AG04450 (cell line): ENCODE measurements at places on chromosomes 7 and 10.

DNA sequence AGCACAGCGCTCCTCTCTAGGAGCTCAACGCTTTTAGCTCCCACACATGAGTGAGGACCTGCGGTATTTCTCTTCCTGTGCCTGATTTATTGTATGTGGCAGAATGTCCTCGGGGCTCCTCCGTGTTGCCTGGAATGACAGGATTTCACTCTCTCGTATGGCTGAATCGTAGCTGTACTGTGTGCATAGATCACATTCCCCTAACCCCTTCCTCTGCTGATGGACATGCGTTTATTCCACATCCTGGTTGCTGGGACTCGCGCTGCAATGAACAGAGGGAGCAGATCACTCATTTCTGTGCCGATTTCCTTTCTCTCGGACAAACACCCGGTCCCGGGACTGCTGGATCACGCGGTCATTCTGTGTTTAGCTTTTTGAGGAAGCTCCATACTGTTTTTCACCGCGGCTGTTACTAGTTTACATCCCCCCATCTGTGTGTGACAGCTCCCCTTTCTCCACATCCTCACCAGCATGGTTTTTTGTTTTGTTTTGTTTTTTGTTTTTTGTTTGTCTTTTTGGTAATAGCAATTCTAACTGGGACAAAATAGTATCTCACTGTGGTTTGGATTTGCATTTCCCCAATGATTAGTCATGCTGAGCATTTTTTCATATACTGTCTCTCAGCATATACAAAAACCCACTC is 76.3 kb downstream of the FOXL3 start:
- DNase-seq, result no peak

DNA sequence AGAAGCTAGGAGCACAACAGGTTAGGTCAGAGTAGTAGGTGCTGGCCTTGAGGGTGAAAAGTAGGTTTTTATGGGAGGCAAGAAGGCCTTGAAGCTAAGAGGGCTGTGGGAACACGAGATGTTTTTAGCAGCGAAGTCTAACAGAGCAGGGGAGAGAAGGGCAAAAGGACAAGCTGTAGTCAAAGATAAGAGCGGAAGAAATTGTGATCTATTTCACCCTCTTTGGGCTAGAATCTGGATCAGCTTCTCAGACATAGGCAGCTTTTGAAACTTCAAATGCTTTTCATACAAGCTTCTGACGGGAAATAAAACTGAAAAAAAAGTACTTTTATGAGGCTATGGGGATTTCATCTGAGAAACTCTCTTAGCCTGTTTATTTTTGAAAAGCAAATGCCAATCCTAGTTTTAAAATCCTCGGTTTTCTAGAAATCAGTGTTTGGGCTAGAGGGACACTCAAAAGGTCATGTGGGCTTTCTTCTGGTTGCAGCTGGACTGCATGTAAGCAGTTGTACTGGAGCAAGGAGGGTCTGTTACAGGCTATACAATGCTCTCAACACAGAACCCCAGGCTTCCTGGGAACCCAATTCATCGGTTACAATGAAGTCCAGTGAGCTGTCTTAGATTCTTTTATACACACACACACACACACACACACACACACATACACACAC is 83.6 kb downstream of the RNF216 start:
- DNase-seq, result no peak

DNA sequence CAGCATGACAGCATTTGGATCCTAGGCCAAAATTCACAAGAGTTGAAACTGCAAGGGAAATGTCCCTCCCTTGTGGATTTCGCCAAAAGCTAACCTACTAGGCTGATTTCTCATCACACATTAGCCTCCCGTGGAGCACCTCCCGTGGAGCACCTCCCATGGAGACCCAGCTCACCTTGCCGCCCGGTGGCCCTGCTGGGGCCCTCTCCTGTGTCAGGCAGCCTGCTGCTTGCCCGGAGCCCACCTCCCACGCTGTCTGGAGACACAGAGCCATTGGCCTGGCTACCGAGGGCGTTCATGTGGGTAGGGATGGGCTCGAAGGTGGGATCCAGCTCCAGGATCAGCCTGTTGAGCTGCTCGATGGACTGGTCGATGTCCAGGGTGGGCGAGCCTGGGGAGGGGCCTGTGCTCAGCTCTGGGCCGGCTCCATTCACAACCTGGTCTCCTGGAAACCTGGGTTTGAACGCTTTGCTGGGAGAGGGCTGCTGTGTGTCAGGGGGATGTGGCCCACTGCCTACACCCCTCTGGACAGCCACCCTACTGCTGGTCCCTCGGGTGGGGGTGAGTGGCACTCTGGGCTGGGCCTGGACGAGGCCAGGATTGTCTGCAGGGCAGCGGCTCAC is 213.6 kb downstream of the TNS3 start:
- DNase-seq, result no peak

DNA sequence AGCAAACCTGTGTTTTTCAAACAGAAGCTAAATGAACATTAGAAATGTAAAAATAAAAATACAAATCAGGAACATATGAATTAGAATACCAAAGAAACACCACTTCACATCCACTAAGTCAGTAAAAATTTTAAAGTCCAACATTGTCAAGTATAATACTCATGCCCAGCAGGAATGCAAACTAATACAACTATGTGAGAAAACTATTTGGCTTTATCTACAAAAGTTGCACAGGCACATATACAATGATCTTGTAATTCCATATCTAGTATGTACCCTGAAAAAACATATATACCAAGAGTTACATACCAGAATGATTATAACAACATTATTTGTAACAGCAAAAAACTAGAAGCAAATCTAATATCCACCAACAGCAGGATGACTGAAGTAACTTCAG is 91.1 kb downstream of the RNF32 start:
- DNase-seq, result peak; percentile 8

DNA sequence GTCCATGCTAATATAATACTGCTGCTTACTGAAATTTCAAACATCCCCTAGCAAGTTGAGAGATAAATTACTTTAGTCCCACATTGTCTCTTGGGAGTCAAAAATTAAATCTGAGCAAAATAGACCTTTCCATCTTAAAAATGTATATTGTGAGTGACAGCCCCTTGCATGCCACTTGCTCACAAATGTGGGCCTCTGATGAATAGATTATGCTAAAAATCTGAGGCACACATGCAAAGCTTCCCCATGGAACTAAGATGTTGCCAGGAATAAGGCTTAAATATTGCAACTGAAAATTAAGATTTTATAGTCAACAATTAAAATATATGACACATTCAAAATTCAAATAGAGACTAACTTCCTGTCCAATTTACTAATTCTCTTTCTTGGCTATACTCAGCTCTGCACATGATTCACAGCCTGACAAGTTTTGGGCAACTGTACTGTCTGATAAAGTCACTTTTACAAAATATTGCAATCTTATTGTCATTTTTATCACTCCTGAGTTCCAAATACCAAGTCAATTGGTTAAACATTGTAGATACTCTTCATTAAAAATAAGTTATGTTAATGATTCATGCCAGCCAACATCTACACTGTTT is 301.2 kb downstream of the CACNA2D1 start:
- DNase-seq, result no peak

GRCh38 chr10:84987039-84987438 is 658.6 kb downstream of the CCSER2 start:
- DNase-seq, result no peak
